ENCODE measurements at places on chromosomes 1 and 21.

DNA sequence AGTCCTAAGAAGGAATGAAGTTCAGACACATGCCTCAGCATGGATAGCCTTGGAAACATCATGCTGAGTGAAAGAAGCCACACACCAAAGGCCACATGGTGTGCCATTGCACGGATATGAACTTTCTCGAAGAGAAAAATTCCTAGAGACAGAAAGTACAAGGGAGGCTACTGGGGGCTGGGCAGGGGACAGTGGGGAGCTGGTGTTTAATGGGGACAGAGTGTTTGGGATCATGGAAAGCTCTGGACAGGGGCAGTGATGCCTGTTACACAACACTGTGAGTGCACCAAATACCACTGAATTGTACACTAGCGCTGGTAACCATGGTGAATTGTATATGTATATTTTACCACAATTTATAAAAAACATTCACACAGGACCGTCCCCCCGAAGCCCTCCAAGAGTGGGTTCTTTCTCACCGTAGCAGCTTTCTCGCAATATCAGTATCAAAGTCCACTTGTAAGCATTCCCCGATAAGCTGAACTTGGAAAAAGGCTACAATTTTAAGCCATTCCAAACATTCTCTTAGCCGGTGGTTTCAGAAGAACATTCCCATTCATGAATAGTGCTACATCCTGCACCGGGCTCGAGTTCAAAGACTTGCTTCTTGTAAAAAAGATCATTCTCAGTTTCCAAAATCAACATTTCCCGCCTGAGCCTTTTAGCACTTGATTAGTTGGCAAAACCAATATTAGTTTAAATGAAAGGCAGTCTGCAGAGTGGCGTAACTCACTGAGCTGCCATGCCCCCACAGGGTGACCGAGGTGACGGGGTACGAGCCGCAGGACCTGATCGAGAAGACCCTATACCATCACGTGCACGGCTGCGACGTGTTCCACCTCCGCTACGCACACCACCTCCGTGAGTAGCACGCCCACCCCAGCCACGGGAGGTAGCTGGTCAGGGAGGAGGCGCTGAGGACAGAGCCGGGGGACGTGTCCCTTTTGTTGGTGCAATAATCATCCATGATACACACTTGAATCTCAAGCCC, 31.7 kb downstream of the SIM2 start:
- DNase-seq, result no peak

- DNase-seq, result no peak
Observed at GRCh38 chr1:241253471-241253870, 103.5 kb downstream of the RGS7 start.

DNA sequence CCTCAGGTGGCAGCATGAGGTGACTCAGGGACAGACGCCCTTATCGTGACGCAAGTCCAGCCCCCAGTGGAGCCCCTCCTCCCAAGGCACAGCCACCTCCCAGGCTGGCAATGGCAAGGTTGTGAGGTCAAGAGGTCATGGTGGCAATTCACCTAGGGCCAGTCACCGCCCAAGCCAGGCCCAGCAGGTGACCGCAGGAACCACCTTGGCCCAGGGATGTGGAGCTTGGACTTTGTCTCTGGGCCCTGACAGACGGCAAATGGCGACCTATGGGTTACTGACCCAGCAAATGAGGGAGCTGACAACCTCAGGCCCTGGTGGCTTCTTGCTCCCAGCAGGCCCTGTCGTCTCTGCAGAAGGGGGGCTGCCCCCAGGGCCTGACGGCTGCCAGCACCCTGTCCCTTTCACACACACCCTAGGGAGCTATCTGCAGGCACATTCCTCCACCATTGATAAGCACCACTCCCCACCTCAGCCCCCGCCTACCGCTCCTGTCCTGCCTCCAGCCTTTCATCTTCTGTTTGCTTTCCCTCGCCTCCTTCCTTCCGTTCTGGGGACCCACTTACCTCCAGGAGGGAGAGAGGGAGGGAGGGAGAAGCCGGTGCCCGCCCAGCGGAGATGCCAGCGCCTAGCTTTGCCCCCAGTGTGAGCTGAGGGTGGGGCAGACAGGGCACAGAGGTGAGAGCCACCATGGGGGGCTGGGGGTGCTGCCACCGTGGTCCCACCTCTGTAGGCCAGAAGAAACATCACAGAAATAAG, 12.1 kb downstream of the EPHA2 start:
- DNase-seq, result no peak

DNA sequence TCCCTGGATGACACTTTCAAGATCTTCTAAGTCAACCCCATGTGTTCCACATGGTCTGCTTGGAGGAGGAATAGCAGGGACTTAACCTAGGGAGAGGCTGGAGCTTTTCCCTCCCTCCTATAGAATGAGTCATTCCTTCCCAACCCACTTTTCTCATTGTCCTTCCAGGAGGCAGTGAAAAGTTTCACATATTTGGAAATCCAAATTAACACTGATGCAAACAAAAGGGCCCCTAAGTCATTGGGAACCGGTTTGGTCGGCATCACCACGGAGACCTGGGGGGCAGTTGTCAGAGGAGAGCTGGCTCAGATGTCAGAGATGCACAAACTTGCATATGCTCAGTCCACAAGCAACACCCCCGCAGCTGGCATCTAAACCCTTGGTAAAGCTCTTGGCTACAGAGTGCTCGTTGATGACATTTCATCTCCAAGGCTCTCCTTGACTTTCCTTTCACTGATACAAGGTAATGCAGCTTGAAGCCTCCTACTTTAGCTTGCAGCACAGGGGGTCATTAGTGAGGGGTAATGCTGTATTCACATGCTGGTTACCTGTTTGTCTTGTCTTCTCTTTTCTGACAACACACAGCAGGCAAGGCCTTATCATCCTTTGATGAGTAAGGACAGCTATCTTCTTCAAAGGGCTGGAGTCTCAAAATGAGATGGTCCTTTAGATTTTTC, 12.3 kb upstream of the LRRC8D start:
- DNase-seq, result no peak

GRCh38 chr1:41884256-41885230, 34.2 kb downstream of the HIVEP3 start:
- no peak for DNase-seq

DNA sequence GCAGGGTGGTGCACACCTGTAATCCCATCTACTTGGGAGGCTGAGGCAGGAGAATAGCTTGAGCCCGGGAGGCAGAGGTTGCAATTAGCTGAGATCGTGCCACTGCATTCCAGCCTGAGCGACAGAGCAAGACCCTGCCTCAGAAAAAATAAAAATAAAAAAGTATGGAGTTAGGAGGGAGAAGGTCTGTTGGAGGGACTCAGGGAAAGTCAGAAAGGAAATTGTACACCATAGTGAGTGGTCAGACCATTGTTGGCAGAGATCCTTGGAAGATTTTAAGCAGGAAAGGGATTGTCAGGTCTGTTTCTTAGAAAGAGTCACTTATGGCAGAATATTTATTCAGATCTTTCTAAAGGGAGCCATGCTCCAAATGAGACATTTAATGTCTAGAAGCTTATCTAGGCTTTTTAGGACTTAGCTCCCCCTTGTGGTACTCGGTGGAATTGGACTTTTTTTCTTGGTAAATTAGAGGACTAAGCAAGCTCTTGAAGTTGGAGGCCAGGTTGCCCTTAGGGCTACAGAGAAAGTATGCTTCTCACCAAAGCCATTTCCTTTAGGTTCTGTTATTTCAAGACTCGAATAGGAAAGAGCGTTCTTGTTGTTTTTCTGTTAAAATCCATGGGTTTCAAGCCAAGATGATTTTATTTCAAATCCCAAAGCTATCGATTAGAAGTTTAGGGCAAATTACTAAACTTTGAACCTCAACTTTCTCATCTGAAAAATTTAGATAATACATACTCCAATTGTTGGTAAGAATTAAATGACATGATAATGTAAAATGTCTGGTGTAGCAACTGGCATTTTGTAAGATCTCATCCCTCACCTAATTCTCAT, 16.5 kb downstream of the MIA3 start:
- no peak for DNase-seq

DNA sequence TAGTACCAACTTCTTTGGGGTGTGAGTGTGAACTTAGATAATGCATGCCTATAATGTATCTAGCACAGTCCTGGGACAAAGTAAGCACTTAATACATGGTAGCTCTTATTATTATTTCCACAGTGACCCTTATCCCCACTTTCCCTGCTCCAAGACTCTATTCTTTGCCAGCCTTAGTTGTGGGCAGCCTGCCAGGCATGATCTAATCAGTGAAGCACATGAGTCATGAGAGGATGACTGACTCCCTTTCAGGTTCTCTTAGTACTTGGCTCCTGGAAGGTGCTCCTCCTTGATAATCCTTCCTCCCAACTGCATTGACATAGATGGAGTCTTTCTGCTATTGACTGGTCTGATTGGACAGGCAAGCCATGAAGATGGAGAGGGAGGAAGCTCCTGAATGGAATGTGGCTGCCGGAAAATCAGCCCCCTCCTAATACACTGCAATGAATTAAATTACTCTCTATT, 17.4 kb upstream of the GNG12 start:
- peak; percentile 44 for DNase-seq

- no peak for DNase-seq
Observed at GRCh38 chr1:244316407-244316806, 135.3 kb downstream of the ADSS2 start.

DNA sequence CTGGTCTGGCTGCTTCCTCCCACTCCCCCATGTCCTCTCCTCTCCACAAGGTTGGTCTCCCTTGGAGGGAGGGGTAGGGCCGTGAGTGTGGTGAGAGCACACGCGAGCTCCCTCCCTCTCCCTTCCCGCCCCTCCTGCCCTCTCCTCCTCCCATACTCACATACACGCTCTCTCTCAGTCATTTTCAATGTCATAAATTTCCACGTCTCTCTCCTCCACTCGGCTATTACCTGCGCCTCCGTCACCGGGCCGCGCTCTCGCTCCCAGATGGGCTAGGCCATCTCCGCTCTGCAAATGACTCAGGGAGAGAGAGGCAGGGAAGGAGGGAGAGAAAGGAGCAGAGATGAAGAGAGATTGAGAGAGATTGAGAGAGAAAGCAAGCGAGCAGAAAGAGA, 36.7 kb upstream of the DMBX1 start:
- no peak for DNase-seq

- DNase-seq, result no peak
Observed at GRCh38 chr21:31162079-31162699, 123.9 kb upstream of the KRTAP19-8 start.

GRCh38 chr1:153539395-153540093, 1.2 kb downstream of the S100A5 start:
- DNase-seq, result no peak

GRCh38 chr1:219088778-219089557, 84.7 kb upstream of the LYPLAL1 start:
- no peak for DNase-seq

- no peak for DNase-seq
Observed at GRCh38 chr21:17359781-17360180, 153.1 kb upstream of the CXADR start.

- DNase-seq, result no peak
Observed at GRCh38 chr1:118396279-118396678, 211.3 kb upstream of the SPAG17 start.

- DNase-seq, result no peak
Observed at GRCh38 chr1:94069919-94070285, 51.0 kb downstream of the ABCA4 start.

GRCh38 chr1:34639701-34640100, 115.1 kb upstream of the GJB5 start:
- DNase-seq, result no peak

GRCh38 chr21:15534450-15534886, 195.3 kb upstream of the USP25 start:
- no peak for DNase-seq

Data from left hindlimb (tissue), 1 donor.